ENCODE measurements at places on chromosomes 3 and 15.

DNA sequence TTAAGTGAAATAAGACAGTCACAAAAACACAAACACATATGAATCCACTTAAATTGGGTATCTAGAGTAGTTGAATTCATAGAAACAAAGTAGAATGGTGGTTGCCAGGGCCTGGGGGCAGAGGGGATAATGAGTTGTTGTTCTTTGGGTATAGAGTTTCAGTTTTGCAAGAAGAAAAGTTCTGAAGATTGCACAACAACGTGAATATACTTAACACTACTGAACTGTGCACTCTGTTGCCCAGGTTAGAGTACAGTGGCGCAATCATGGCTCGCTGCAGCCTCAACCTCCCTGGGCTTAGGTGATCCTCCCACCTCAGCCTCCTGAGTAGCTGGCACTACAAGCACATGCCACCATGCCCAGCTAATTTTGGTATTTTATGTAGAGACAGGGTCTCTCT, 14.9 kb downstream of the GRAMD2A start:
- no peak for DNase-seq

DNA sequence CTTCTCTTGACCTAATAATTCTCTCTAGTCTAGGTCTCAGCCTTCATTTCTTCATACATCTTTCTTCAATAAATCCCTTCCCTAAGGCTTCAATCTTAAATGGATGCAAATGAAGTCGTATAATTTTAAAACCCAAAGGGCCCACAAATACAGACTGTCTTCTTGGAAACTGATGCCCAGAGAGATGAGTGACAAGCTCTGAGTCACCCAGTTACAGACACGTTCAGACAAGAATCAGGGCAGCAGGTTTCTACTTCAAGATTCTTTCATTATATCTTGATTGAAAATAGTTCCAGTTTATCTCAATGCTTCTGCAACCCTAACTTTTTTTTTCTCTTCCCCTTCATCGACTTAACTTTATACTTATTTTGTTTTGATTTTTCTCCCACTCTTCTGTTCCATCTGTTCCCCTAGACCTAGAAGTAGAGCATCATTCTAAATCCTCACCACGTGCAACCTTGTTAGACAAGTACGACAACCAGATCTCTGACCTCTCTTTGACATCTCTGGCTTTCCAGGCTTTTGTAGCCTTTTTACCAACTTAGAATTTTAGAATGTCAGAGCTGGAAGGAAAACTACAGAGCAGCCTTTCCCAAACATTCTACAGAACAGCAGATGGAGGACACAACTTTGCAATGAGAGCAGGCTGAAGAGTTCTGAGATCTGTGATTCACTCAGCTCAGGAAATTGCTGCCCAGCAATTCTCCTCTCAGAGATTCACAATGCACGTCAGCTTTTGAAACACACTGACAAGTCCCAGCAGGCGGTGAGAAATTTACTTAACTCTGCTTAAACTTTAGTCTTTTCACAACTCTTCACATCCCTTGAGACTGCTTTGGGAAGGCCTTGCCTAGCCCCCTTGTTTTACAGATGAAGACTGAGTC, 25.3 kb downstream of the NCEH1 start:
- DNase-seq = no peak

- no peak for DNase-seq
These were observed 19.4 kb upstream of the PPP4R2 start for GRCh38 chr3:72977060-72977808.

GRCh38 chr15:74525945-74526344, 15.1 kb upstream of the ARID3B start:
- DNase-seq = no peak

GRCh38 chr3:166810741-166811445, 569.2 kb downstream of the ZBBX start:
- no peak for DNase-seq

- DNase-seq = no peak
These were observed 246.7 kb downstream of the LPP start for GRCh38 chr3:188400494-188401243.

- no peak for DNase-seq
These were observed 11.8 kb upstream of the EID1 start for GRCh38 chr15:48866141-48866563.

GRCh38 chr3:129592381-129593131, 13.9 kb downstream of the PLXND1 start:
- DNase-seq = no peak

GRCh38 chr3:127625821-127626220, 3.2 kb upstream of the PODXL2 start:
- no peak for DNase-seq

- no peak for DNase-seq
These were observed 26.9 kb upstream of the TPM1 start for GRCh38 chr15:63015618-63016017.

DNA sequence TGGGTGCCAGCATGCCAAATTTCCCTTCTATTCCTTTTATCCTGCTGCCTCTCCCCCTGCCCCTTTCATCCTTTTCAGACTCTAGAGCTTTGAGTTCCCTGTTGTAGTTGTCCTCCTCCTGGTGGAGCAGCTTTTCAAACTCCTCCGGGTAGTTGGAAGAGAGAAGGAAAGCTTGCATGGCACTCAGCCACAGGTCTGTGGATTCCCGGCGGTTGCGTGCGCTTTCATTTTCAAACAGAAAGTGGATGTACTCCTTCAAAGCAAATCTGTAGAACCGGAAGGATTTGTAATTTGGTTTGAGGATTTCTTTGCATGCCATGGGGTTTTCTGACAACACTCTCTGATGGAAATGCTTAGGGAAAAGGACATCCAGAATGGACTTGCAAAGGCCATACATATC, 68.1 kb upstream of the DCLK3 start:
- DNase-seq = no peak
